ENCODE measurements at places on chromosomes 13 and 19. TPM values are rescaled to one million over a fixed set of nuclear protein-coding genes. Genes with fewer than 3 reads are reported as not detected.

Gene EDNRB
- 68.0 TPM for total RNA-seq

Gene CBARP
- 2.4 TPM for total RNA-seq

Gene KLK7
- 1.5 TPM for total RNA-seq

Gene INTS6
- 18.7 TPM for total RNA-seq

Gene CLDN10
- not detected for total RNA-seq

Gene NECTIN2
- 65.1 TPM for total RNA-seq

Gene CYP2A7
- total RNA-seq: not detected

Gene TTYH1
- total RNA-seq: 2.7 TPM

Gene NLRP12
- 0.19 TPM for total RNA-seq

Gene SRRM5
- total RNA-seq: not detected

Gene CEACAM4
- total RNA-seq: 0.67 TPM

Gene ZNF560
- not detected for total RNA-seq

Gene ATP1A3
- 81.4 TPM for total RNA-seq

DNA sequence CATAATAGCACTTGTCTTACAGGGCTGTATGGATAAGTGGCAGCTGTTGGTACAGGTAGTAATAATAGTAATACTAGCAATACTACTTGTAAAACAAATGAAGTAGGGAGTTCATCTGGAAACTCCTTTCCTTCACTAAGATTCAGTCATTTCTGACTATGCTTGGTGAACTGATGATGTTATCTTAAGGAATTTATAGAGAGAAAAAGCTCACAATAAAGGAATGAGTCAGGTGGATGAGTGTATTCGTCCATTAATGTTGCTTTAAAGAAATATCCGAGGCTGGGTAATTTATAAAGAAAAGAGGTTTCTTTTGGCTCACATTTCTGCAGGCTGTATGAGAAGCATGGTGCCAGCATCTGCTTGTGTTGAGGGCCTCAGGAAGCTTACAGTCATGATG lies 477.3 kb downstream of the KLF12 start:
- no peak for DNase-seq
- H3K27me3 ChIP-seq: no peaks in the 10 kb centered on the region
- H3K4me1 ChIP-seq: peaks cover 3% of the 10 kb centered on the region
- no peak overlapping the region for H3K27ac ChIP-seq
- no peak overlapping the region for H3K4me3 ChIP-seq
- no peaks in the 10 kb centered on the region for H3K36me3 ChIP-seq

- DNase-seq: no peak
- H3K4me1 ChIP-seq: no peaks in the 10 kb centered on the region
- H3K36me3 ChIP-seq: no peaks in the 10 kb centered on the region
- H3K4me3 ChIP-seq: no peak overlapping the region
- no peaks in the 10 kb centered on the region for H3K27me3 ChIP-seq
These were observed 210.7 kb upstream of the EDNRB start for GRCh38 chr13:78129359-78129758.

GRCh38 chr13:27953676-27954405 lies 15.3 kb downstream of the CDX2 start:
- no peaks in the 10 kb centered on the region for H3K36me3 ChIP-seq
- H3K4me3 ChIP-seq: peak overlapping the region; percentile 21
- peaks cover 15% of the 10 kb centered on the region for H3K4me1 ChIP-seq

DNA sequence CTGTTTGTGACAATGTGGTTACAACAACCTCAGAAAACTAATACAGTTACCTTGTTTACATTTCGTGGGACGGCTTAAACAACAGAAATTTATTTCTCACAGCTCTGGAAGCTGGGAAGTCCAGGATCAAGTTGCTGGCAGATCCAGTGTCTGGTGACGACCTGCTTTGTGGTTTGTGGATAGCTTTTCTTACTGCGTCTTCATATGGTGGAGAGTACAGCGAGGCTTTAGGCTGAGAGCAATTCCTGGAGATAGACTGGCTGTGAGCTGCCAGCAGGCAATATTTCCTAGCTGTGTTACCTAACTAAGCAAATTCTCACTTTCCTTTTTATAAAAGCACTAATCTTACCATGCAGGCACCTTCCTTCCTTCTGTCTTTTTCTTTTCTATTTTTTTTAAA lies 1203.5 kb upstream of the PRR20A start:
- no peaks in the 10 kb centered on the region for H3K4me1 ChIP-seq
- H3K27me3 ChIP-seq: no peaks in the 10 kb centered on the region
- DNase-seq: no peak
- no peak overlapping the region for H3K27ac ChIP-seq
- no peaks in the 10 kb centered on the region for H3K36me3 ChIP-seq
- H3K4me3 ChIP-seq: no peak overlapping the region

DNA sequence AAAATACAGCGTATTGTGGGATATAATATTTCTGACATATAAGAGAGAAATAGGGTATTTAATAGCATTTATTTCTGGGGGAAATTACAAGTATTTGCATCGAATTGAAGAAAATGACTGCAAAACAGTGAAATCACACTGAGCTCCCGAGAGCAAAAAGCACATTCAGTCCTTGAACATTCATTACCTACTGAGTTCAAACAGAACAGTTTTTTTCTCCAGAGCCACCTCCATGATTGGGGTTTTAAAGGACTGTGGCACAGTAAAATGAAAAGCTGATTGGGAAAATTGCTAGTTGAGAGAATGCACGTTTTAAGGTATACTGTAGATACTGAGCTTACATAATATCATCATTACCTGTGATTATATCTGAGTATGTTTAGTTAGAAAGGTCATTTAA lies 58.0 kb upstream of the TRPC4 start:
- no peak overlapping the region for H3K27ac ChIP-seq
- no peak for DNase-seq
- H3K27me3 ChIP-seq: no peaks in the 10 kb centered on the region
- no peaks in the 10 kb centered on the region for H3K36me3 ChIP-seq
- H3K4me1 ChIP-seq: no peaks in the 10 kb centered on the region

GRCh38 chr13:66508153-66508909 lies 721.8 kb downstream of the PCDH9 start:
- H3K4me1 ChIP-seq: no peaks in the 10 kb centered on the region
- no peak overlapping the region for H3K4me3 ChIP-seq
- H3K27ac ChIP-seq: no peak overlapping the region
- H3K36me3 ChIP-seq: no peaks in the 10 kb centered on the region

GRCh38 chr19:6062961-6063575 lies 47.2 kb downstream of the RFX2 start:
- no peaks in the 10 kb centered on the region for H3K4me1 ChIP-seq
- peak overlapping the region; percentile 91 for H3K27ac ChIP-seq
- H3K27me3 ChIP-seq: no peaks in the 10 kb centered on the region
- H3K36me3 ChIP-seq: no peaks in the 10 kb centered on the region
- H3K4me3 ChIP-seq: no peak overlapping the region

- H3K27ac ChIP-seq: no peak overlapping the region
- H3K27me3 ChIP-seq: no peaks in the 10 kb centered on the region
- no peak for DNase-seq
- H3K4me1 ChIP-seq: no peaks in the 10 kb centered on the region
- peaks cover 8% of the 10 kb centered on the region for H3K36me3 ChIP-seq
These were observed 7.5 kb upstream of the GPR183 start for GRCh38 chr13:99314640-99315176.

DNA sequence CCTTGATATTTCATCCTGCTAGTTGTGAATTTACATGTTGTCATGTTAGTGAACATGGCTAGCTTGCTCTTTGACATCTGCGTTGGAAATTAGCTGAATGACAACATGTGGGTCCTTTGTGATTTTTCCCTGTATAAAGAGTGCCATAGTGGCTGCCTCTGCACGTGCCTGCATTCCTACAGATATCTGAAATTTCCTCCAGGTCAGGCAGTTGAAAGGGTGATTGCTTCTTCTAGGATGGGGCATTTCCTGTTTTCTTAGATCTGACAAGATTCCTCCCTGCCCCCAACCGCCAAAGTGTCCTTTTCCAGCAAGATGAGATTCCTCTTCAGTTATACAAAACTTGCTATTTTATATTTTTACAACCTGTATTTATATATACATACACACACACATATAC lies 8.8 kb downstream of the ZNF525 start:
- no peak overlapping the region for H3K27ac ChIP-seq
- DNase-seq: no peak
- H3K4me1 ChIP-seq: no peaks in the 10 kb centered on the region
- H3K36me3 ChIP-seq: peaks cover 23% of the 10 kb centered on the region

- H3K36me3 ChIP-seq: no peaks in the 10 kb centered on the region
- H3K4me1 ChIP-seq: peaks cover 32% of the 10 kb centered on the region
- H3K27ac ChIP-seq: no peak overlapping the region
- DNase-seq: no peak
These were observed 3.6 kb downstream of the ISOC2 start for GRCh38 chr19:55457683-55458457.

DNA sequence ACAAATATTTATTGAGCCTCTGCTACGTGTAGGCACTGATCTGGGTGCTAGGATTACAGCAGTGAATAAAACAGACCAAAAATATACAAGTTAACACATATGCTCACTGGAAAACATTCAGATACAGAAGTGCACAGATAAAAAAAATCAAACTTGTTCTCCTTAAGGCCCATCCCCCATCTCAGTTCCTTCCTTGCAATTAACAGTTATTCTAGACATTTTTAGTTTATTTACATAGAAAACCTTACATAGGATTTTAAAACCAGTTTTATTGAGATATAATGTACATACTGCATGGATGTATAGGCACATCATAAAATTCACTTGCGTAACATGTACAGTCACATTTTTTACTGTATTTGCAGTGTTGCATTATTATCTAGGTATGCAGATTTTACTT lies 36.5 kb upstream of the HMGB1 start:
- H3K36me3 ChIP-seq: no peaks in the 10 kb centered on the region
- no peak overlapping the region for H3K27ac ChIP-seq
- H3K4me3 ChIP-seq: no peak overlapping the region
- no peak for DNase-seq
- no peaks in the 10 kb centered on the region for H3K27me3 ChIP-seq

GRCh38 chr19:45814851-45815480 lies at the start of gene RSPH6A:
Gene RSPH6A (minus strand): TSS chr19:45815308. CDS start chr19:45815176, 132 bp downstream.
- peak within 1 kb of the TSS; percentile 46 for H3K4me3 ChIP-seq
- H3K36me3 ChIP-seq: peaks cover 6% of the 10 kb centered on the region
- peak within 1 kb of the TSS; percentile 70 for H3K27ac ChIP-seq
- peaks cover 26% of the 10 kb centered on the region for H3K4me1 ChIP-seq

- peak overlapping the region; percentile 17 for H3K4me3 ChIP-seq
- peaks cover 12% of the 10 kb centered on the region for H3K4me1 ChIP-seq
- H3K27me3 ChIP-seq: peaks cover 4% of the 10 kb centered on the region
- DNase-seq: peak; percentile 61
These were observed 45.7 kb upstream of the ZNF730 start for GRCh38 chr19:23071147-23071511.

GRCh38 chr19:5292453-5292821 lies 48.2 kb downstream of the PTPRS start:
- H3K36me3 ChIP-seq: no peaks in the 10 kb centered on the region
- H3K27me3 ChIP-seq: no peaks in the 10 kb centered on the region
- DNase-seq: no peak
- peak overlapping the region; percentile 75 for H3K4me3 ChIP-seq
- H3K27ac ChIP-seq: peak overlapping the region; percentile 87
- H3K4me1 ChIP-seq: peaks cover 52% of the 10 kb centered on the region

- H3K27me3 ChIP-seq: no peaks in the 10 kb centered on the region
- H3K4me3 ChIP-seq: peak overlapping the region; percentile 33
- DNase-seq: peak; percentile 94
- H3K27ac ChIP-seq: peak overlapping the region; percentile 99
- peaks cover 11% of the 10 kb centered on the region for H3K36me3 ChIP-seq
- no peaks in the 10 kb centered on the region for H3K4me1 ChIP-seq
These were observed 29.2 kb downstream of the PIP5K1C start for GRCh38 chr19:3670796-3671679.

DNA sequence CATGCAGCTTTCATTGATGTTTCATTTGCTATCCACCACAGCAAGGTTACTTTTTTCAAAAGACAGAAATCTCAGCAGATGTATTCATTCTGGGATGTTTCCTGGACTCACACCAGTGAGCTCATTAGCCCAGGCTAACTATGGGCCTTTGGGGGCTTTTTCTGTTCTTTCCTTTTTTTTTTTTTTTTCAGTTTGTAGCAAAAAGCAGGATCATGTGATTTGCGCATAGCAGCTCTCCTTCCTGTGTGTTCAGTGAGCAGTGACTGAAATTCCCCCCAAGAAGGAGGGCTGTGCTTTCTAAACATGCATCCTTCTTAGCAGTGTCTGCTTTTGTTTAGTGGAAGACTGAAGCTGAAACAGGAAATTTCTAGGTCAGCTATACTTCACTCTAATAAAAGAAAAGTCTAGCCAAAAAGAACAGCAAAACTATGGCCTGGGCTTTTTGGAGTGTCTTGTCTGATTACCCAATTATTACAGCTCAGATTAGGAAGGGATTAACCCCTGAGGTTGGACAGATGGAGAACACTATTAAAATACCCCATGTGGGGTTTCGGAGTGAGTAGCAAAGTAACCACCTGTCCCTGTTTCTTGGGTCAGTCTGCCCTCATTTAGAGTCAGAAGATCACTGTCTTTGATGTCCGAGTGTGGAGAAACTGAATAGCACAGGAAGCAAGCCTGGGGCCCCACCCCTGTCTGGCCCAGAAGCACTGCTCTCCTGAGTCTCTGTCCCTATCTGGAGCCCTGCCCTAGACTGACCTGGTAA lies 8.9 kb upstream of the AMER2 start:
- H3K27me3 ChIP-seq: no peaks in the 10 kb centered on the region
- H3K27ac ChIP-seq: no peak overlapping the region
- DNase-seq: no peak
- no peak overlapping the region for H3K4me3 ChIP-seq

GRCh38 chr19:50563597-50563996 lies 4.6 kb downstream of the LRRC4B start:
- no peak overlapping the region for H3K27ac ChIP-seq
- no peak for DNase-seq

GRCh38 chr19:54023191-54023590 lies 31.8 kb downstream of the CACNG6 start:
- no peak for DNase-seq
- H3K4me1 ChIP-seq: no peaks in the 10 kb centered on the region
- H3K36me3 ChIP-seq: no peaks in the 10 kb centered on the region
- no peak overlapping the region for H3K27ac ChIP-seq
- no peaks in the 10 kb centered on the region for H3K27me3 ChIP-seq

DNA sequence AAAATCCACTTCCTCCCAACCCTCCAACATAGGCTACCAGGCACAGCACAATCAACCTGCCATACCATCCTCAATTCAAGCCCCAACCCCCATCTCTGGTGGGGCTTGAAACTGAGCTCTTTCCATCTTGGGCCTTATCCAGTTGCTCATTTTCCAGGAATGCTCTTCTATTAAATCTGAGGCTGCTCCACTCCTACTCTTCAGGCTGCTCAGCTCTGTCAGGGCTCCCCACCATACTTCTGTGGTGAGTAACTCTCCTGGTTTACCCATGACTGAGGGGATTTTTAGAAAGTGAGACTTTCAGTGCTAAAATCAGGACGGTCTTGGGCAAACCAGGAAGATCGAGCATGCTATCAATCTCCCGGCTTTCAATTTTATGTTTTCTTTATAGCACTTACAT lies 512.8 kb downstream of the LMO7 start:
- H3K36me3 ChIP-seq: no peaks in the 10 kb centered on the region
- H3K4me1 ChIP-seq: no peaks in the 10 kb centered on the region
- no peak for DNase-seq

GRCh38 chr13:33611121-33611805 lies 206.7 kb upstream of the RFC3 start:
- H3K36me3 ChIP-seq: no peaks in the 10 kb centered on the region
- H3K4me3 ChIP-seq: peak overlapping the region; percentile 7
- DNase-seq: peak; percentile 68
- H3K27ac ChIP-seq: peak overlapping the region; percentile 91
- no peaks in the 10 kb centered on the region for H3K4me1 ChIP-seq

- no peak overlapping the region for H3K4me3 ChIP-seq
- no peaks in the 10 kb centered on the region for H3K27me3 ChIP-seq
- peaks cover 3% of the 10 kb centered on the region for H3K4me1 ChIP-seq
- no peaks in the 10 kb centered on the region for H3K36me3 ChIP-seq
These were observed 161.4 kb downstream of the TM9SF2 start for GRCh38 chr13:99662678-99663077.

GRCh38 chr13:33235564-33235963 lies 50.0 kb downstream of the STARD13 start:
- no peak overlapping the region for H3K27ac ChIP-seq
- no peaks in the 10 kb centered on the region for H3K4me1 ChIP-seq
- no peak overlapping the region for H3K4me3 ChIP-seq
- DNase-seq: no peak
